Tongue (tissue), 3 donors: ENCODE measurements at places on chromosomes 16 and 17. TPM values are rescaled to one million over a fixed set of nuclear protein-coding genes. Genes with fewer than 3 reads are reported as not detected.

DNA sequence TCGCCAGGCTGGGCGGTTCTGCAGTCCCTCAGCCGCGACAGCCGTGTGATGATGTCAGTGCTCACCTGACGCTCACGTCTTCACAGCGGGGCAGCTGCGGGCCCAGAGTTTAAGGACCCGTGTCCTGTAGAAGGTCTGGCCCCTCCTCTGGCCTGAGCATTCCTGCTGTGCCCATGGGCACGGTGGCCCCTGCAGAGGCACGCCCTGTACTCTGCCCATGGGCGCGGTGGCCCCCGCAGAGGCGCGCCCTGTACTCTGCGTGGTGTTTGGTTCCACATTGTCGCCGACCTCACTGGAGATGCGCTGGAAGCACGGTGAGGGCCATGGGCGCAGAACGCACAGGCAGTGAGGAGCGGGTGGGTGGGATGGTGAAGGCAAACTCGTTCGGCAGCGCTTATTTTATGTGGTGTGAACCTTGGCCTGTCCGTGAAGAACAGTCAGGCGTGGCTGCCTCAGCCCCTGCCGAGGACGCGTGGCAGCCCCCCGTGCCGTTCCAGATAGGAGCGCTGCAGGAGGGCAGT lies 122.0 kb downstream of the BANP start:
- DNase-seq, result no peak

DNA sequence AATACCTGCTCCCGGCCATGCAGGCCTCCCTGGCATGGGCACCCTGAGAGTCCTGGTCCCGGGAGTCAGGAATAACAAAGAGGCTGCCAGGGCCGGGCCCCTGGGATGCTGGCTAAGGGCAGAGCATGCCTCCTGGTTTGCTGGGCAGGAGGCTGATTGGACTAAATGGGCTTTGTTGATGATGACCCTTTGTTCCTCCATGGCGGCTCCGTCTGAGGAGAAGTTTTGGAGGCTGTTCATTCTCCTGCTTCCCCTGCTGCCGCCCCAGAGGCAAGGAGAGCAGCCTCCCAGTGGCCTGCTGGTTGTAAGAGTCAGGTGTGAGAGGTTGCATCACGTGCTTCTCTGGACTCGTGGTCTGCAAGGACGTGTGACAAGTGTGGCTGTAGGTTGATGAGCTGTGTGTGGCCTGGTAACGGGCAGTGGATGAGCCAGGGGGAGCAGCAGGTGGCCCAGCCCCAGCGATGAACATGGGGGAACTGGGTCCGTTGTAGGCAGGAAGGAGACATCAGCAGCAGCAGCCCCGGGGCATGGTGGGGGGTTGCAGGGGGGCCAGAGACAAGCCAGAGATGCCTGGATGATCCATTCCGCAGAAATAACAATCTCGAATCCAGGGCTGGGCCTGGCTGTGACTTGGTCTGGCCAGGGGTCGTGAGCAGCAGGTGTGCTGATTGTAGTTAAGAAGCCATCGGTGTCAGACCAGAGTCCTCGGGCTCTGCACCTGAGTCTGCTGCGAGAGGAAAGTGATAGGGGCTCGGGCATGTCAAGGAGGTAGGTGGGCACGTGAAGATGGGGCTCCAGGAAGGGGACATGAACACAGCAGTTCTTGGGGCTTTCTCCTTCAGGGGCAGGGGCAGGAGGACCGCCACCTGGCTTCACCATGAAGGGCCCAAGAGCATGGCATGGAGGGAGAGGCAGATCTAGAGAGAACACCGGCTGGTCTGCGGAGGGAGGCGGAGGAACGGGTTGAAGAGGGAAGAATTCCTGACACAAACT lies 101.4 kb downstream of the TNFRSF13B start:
- DNase-seq, result no peak

GRCh38 chr16:12551946-12552345 lies 251.7 kb downstream of the CPPED1 start:
- DNase-seq, result no peak

DNA sequence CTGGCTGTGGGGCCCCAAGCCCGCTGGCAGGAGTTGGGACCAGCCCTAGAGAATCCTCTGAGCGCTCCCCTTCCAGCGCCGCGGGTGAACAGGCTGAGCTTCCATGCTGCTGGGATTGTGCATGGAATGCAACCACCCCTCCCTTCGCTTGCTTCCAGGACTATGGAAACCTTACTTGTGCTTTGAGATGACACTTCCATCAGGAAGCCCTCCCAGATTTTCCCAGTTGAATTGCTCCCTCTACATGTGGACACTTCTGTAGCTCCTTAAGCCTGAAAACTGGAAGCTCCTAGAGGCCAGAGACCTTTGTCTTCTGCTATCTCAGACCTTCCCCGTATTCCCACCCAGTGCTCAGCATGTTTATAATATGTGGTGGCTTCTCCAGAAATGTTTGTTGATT lies 213.2 kb upstream of the RPL38 start:
- no peak for DNase-seq

DNA sequence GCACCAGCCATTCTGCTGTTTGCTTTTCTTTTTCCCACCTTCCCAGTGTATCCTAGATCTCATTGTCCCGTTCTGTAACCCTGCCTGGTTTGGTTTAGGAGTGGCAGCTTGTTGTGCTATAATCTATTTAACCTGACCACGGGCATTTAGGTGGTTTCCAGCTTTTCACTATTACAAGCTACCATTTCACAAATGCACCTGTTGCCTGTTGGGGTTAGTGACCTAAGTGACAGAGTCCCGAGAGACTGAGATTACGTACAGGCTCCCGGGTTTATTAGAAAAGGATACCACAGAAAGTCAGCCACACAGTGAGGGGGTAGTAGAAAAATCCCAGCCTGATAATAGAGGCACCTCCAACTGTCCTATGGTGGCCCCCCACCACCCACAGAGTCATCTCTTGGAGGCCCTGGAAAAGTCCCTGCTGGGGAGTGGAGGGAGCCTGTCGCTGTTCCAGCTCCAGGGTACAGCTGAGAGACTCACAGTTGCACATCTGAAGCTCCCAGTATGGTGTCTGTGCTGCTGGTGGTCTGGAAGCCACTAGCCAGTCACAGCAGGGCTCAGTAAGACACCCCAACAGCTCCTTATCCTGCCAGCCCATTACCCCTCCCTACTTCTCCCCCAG lies 21.2 kb downstream of the CLEC16A start:
- DNase-seq, result no peak

DNA sequence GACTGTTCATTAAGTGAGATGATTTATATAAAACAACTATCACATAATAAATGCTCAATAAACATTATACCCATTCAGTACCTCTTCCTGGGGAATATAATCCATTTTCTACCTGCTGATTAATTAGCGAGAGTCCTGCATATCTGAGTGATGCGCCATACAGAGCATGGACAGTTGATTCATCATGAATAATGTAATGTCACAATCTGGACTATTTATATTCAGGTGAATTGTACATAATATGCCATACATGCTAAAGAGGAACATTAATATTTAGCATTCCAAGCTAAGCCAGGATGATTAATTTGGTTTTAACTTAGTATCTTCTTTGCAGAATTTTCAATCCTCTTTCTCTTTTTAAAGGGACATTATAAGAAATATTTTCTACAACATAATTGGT lies 362.0 kb upstream of the XYLT1 start:
- DNase-seq, result no peak

The GTF3C1 gene
- 95.1 TPM for total RNA-seq
